ENCODE measurements at places on chromosomes 3 and 15.

- DNase-seq, result no peak
Measured at GRCh38 chr3:119235151-119235550, 5.5 kb downstream of the B4GALT4 start.

DNA sequence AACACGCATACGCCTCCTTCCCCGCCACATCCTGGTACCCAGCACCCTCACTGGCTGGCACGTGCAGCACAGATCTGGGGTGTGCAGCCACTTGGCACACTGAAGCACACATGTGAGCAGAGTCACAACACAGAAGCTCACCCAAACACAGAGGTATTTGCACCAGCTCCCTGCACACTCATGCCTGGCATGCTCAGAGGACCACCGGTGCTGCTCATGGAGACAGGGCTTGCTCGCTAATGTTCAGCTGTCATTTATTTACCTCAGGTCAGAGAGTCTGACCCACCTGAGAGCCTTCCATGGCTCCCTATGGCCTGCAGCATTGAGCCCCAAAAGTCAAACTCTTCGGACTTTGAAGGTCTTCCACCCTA is 70.4 kb downstream of the ADAMTS7 start:
- DNase-seq, result no peak

- no peak for DNase-seq
Measured at GRCh38 chr15:70475407-70475781, 288.0 kb downstream of the UACA start.

- no peak for DNase-seq
Measured at GRCh38 chr3:119494597-119494996, 3.8 kb upstream of the TIMMDC1 start.

GRCh38 chr15:46543626-46544025 is 908.8 kb downstream of the SQOR start:
- DNase-seq, result no peak

- DNase-seq, result no peak
Measured at GRCh38 chr3:139439278-139439677, 37.0 kb downstream of the RBP2 start.
